ENCODE measurements at places on chromosomes 4 and X.

DNA sequence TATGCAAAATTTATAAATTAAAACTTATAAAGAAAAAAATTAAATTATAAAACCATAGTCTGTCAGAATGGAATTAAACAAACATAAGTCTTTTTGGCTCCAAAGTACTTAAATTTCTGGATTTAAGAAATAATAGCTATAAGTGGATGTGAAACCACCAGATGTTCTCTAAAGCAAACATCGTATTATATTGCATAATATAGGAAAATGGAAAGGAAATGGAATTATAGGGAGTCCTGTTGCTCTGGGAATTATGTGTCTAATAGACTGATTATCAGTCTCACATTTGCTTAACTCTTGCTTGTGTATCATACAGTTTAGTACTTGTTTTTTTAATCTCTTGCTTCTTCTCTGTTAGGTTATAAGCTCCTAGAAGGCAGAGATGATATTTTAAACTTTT lies 819.2 kb downstream of the RAPGEF2 start:
- no peak for DNase-seq

GRCh38 chr4:153927451-153927850 lies 138.6 kb upstream of the SFRP2 start:
- no peak for DNase-seq

- DNase-seq = no peak
These were observed 12.3 kb downstream of the PDGFC start for GRCh38 chr4:156959298-156959702.

DNA sequence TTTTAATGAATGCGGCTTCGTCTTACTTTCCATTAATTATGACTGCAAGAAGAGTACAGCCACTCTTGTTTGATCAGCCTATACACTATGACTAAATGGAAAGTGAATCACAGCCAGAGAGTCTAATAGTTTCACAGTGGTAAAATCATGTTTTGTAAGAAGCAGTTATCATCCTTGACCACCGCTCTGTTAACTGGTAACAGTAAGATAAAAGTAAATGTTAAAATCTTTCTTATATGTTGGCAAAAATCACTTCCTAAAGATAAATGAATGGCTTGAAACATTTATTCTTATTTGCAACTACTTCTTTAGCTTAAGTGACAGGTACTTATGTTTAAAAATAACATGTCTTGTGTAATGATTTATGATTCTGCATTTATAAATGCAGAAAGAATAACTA lies 13.2 kb downstream of the GALNT7 start:
- no peak for DNase-seq

GRCh38 chr4:88991746-88992145 lies 65.2 kb downstream of the FAM13A start:
- no peak for DNase-seq

DNA sequence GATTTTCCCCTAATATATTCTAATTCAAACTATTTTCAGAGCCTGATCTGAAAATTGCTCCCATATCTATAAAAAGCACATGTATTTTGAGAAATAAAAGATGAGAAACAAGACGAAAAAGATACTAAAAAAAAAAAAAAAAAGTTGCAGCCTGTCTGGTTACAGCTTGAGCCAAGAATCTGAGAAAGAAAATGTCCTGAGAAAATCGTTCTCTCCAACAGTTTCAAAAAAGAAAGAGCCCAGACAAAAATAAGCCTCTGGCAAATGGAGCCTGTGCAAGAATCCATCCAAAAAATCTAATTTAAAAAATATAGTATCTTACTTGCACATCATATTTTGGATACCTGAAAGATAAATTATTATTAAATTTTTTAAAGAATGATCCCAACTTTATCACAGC lies 163.0 kb upstream of the TBL1X start:
- DNase-seq = no peak

- DNase-seq = no peak
These were observed 206.2 kb upstream of the PCDH18 start for GRCh38 chr4:137738375-137738990.

DNA sequence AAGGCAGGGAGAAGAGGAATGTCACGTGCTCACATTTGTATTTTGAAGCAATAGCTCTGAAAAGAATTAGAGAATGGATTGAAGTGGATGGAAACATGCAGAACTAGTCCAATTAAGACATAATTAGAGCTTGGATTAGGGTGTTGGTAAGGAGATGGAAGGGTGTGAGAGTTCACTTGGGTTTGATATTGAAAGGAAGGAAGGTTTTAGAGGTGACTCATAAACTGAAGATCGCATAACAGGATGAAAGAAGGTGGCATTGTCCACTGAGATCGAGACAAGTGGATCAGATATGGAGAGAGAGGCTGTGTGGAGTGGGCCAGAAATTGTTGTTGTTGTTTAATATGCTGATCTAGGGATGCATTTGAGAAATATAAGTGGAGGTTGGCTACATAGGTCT lies 244.0 kb upstream of the SMIM31 start:
- DNase-seq = no peak

- DNase-seq = no peak
These were observed 79.0 kb upstream of the TRAM1L1 start for GRCh38 chr4:117164338-117164737.

DNA sequence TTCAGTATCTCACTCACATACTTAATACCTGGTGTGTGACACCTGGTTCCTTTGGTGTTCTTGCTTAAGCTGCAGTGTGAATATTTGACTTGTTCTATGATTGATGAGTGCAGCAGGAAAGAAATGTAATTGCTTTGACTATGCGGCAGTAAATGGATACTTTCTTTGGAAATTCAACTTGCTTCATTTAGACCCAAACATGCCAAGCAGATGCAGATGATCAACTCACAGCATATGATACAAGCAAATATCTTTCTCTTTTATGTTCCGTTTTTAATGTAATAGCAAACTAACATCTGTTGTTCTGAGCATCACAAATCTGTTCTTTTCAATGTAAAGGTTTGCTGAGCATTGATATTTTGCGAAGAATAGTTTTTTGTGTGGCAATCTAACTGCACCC lies 549.5 kb downstream of the C4orf33 start:
- DNase-seq = no peak

DNA sequence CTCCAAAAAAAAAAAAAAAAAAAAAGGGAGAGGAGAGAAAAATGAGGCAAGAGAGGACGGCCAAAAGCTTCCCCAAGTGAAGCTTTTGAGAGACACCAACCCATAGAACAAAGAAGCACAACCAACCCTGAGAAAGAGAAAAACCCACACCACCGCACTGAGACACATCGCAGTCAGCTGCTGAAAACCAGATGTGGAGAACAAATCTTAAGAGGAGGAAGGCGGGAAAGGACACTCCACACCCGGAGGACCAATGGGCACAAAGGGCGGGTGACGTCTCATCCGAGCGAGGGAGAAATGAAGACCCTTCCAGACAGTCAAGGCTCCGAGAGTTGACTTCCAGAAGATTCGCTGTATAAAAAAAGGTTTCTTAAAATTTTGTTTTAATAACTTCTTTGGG lies 112.1 kb downstream of the AFAP1 start:
- DNase-seq = no peak

DNA sequence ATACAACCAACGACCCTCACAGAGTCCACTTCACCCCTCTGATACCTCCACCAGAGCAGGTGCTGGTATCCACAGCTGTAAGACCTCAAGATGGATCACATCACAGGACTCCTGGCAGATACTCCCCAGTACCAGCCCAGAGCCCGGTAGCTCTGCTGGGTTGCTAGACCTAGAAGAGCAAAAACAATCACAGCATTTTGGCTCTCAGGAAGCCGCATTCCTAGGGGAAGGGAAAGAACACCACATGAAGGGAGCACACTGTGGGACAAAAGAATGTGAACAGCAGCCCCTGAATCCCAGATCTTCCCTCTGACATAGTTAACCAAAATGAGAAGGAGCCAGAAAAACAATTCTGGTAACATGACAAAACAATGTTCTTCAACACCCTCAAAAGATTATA lies 303.1 kb upstream of the GRIA3 start:
- DNase-seq = no peak

DNA sequence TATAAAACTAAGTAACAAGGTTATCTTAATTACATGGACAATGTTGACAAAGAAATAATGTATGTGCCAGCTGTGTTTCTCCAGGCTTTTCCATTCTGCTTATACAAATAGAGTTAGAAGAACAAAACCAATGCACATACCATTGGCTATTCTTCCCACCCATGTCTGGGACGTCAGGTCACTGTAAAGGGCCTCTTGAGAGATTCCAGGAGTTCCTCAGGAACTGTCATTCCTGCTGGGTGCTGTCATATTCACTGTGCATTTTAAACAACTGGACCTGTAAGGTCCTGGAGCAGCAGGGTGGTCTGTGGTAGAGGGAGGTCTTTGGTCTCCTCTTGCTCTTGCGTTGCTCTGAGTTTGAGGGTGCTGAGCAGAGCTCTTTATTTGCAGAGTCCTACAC lies 74.6 kb upstream of the AP1S2 start:
- no peak for DNase-seq

DNA sequence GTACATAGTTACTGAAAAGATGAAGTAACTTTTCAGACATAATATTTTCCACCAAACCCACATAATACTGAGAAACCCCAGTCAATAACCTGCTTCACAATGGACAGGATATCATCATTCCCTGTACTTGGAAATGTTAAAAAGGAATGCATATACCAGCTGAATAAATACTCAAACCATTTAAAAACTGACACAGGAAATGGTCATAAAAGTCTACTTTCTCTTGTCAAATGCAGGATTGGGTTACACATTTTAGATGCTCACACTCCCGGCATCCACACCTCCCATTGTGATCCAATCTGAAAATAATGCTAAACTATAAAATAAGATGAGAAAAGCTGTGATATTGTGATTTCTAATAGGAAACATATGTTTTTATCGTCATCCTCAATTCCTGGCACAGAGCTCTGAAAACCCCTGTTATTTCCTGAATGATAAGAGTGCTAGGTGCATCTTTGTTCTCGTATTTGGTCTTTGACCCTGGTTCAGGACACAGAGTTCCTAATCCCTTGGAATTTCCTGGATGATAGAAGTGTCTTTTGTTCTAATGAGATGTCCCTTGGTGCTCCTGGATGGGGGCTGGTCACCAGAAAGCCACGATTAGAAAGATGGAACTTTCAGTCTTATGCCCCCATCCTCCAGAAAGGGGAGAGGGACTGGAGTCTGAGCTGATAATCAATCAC lies 821.3 kb downstream of the TRIML1 start:
- DNase-seq = no peak

DNA sequence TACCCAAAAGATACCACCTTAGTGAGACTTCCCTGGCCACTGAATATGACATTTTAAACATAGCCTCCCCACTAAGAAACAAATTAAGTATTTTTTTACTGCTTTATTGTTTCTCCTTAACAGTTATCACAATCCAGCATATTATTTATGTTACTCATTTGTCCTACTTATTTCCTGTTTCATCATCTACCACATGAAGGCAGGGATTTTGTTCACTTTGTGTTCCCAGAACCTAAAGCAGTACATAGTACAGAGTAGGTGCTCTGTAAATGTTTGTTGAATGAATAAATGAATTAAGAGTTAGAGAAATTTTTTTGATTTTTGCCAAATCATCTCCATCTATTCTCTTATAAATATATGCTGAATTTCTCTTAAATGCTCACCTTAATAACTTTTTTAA lies 318.4 kb upstream of the GIMD1 start:
- DNase-seq = no peak

DNA sequence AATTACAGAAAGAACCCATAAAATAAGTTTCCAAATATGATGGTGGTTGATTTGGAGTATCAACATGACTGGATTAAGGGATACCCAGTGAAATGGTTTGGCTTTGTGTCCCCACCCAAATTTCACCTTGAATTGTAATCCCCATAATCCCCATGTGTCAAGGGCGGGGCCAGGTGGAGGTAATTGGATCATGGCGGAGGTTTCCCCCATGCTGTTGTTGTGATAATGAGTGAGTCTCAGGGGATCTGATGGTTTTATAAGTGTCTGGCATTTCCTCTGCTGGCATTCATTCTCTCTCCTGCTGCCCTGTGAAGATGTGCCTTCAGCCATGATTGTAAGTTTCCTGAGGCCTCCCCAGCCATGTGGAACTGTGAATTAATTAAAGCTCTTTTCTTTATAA lies 39.1 kb downstream of the WDFY3 start:
- no peak for DNase-seq

DNA sequence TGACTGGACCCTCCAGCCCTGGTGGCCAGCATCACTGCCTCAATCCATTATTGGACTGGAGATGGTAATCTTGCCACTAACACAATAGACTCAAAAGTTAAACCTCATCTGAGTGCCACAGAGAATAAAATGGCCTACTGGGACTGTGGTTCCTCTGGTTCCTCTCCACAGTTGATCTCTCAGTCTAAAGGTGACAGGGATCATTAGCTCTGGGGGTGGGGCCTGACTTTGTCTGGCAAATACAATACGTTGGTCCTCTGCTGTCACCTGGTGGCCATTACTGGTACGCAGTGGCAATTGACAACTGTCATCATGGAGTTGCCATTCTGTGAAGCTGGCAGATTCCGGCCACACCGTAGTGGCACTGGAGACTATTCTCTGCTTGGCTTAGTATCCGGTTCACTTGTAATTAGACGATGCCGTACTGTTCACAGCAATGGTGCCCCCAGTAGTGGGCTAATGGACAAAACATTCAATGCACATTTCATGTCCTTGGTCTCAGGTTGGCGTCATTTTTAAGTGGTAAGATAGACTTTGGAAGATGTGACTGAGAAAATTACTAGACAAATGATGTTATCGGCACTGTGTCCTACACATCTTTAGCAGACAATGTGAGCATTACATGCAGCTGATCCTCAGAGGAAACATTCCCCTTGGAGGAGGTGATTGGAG lies 6.7 kb downstream of the FGFBP2 start:
- peak; percentile 8 for DNase-seq

- DNase-seq = no peak
These were observed 14.5 kb upstream of the DACH2 start for GRCh38 chrX:86133761-86134160.

- no peak for DNase-seq
These were observed 674.8 kb upstream of the INTU start for GRCh38 chr4:126957987-126958386.

DNA sequence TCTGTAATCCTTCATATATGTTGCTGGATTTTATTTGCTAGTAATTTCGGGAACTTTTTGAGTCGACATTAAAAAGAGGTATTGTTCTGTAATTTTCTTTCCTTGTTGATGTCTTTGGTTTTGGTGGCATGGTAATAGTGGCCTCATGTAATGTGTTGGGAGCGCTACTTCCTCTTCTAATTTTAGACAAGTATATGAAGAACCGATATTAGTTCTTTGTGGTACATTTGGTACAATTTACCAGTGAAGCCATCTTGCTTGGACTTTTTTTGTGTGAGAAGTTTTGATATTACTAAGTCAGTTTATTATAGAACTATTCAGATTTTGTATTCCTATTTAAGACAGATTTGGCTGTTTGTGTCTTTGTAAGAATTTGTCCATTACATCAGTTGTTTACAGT lies 669.2 kb upstream of the AADAT start:
- no peak for DNase-seq

- DNase-seq = no peak
These were observed 242.5 kb upstream of the PRPS2 start for GRCh38 chrX:12548746-12549145.

DNA sequence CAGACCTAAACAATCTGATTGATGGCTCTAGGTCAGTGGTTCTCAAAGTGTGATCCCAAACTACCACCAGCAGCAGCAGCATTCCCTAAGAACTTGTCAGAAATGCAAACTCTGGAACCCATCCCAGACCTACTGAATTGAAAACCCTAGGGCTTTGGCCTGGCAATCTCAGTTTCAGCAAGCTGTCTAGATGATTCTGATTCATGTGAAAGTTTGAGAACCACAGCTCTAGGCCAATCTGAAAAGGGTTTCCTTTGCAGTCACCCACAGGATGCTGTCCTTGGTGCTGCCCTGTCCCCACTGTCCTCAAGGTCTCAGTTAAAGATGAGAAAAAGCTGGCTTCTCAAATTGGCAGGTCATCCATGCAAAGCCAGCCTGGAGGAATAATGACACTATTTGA lies 34.8 kb downstream of the SMPX start:
- DNase-seq = no peak
